ENCODE measurements at places on chromosomes 4 and X.

DNA sequence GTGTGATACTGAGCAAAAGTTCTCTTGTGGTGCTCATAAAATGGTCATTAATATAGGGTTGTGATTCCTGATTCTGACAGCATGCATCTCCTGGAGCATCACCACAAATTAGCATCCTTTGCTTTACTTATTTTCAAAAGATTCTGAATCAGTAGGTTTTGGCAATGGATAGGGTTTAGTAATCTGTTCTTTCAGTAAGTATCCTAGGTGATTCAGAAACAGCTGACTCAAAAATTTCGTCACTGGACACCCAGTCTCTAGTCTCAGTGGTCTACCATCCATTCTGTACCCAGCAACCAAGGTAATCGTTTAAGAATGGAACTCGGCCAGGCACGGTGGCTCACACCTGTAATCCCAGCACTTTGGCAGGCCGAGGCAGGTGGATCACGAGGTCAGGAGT, 4.1 kb downstream of the CBLL2 start:
- DNase-seq = no peak

DNA sequence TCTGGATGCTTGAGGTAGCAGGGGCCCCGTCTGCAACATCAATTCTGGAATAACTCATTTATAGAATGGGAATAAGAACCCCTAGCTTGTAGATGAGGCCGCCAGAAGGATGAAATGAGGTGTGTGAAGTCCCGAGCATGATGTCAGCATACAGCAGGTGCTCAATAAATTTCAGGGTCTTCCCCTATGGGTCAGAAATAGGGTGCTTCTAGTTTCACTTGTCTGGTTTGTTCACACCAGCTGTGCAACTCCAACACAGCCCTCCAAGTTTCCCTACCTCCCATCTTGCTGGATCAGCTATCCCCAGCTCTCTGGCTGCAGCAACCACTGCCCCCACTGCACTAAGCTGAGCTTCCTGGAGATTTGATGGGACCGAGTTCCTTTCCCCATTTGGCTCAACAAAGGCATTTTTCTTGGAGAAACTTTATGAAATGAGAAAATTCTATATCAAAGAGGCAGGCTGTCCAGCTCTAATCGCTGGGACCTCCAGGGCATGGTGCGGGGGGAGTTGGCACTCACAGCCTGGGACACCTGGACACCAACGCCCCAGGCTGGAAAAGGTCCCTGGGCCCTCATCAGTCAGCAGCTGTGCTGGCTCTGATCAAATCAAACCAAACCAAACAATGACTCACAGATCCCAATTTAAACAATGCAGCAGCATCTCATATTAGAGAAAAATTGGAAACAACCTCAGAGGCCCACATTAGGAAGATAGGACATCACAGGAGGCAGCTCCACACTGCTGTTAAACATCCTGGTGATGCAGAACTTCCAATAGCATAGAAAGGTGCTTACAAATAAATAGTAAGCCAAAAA, 13.3 kb downstream of the SLC2A9 start:
- DNase-seq = no peak

- no peak for DNase-seq
These were observed 114.6 kb downstream of the ARHGAP10 start for GRCh38 chr4:147846318-147847155.

DNA sequence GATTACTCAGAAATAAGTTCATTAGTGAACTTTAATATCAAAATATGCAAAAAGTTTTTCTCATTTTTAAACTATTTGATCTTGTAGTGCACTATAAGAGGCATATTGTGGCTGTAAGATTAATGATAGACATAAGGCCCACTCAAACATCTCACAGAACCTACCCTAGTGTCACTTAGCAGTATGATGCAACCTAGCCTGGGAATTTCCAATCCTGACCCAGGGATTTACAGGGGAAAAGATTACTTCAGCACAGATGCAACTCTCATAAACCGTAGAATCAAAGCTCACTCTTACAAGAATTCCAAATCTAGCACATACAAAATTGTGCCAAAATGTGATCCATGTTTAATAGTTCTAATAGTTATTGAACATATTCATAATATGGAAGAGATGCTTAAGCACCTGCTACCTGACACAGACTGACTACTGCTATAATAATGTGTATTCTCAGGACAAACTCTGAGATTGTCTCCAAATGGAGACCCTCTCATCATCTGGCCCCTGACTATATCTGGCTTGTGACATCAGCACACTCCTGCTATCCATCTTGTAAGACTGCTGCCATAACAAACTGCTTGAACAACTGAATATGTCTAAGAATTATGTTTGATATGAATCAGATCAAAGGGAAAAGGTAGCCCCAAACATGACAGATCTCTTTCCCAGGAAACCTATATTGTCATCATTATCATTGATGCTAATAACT, 271.9 kb downstream of the PABPC4L start:
- DNase-seq = no peak

GRCh38 chr4:79913581-79913980, 159.4 kb downstream of the ANTXR2 start:
- no peak for DNase-seq

DNA sequence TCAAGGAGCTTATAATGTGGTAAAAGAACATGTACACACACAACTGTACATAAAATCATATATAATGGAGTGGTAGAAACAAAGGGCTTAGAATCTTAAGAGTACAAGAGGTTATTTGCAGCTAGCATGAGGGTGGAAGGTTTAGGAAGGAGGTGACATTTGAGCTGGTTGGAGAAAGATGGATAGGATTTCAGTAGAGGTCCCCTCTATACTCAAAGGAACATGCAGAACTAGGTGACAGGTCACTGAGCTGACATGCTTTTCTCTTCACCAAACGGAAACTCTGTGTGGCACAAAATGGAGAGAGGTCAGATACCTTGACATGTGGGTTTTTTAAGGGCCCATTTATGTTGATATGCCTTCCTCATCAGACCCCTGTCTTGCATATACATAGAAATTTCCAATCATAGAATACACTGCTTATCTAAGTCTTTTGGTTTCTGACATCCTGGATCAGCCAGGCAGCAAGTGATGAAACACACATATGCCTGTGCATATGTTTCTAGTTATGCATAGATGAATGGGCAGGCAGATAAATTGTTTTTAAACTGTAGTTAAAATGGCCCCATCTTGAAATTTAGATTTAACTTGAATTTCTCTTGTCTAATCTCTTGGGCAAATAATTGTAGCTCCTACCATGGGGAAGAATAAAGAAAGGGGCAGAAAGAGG, 29.3 kb downstream of the CLCN5 start:
- no peak for DNase-seq

- no peak for DNase-seq
These were observed 62.1 kb downstream of the RHOXF2B start for GRCh38 chrX:120015145-120016067.

GRCh38 chr4:24482871-24483270, 101.5 kb downstream of the DHX15 start:
- no peak for DNase-seq

DNA sequence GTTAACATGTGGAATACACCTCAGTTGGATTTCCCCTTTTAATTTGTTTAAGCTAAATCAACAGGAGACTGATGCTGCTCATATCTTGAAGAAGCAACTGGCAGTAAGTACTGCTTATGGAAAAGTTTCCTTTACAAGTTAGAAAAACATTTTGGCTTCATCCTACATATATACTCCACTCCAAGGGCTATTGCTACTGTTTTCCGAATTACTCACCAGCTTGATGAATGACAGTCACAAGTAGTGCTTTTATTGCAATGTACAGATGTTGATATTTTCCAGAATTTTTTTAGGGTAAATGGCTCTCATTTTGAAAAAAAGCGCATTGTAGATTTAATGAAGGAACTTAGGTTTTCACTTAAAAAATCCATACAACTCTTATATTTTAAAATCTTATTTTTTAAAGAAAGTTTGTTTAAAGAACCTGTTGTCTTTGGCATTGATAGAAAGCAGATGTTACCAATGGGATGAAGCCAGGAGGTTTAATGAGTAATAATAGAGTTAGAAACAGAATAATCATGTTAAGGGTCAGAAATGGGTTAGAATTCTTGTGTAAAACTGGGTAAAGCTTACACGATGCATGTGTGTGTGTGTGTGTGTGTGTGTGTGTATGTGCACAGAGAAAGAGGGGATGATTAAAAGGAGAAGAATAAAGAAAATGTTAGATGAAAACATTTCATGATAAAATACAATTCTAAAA, 272.9 kb downstream of the CFAP299 start:
- DNase-seq = no peak

DNA sequence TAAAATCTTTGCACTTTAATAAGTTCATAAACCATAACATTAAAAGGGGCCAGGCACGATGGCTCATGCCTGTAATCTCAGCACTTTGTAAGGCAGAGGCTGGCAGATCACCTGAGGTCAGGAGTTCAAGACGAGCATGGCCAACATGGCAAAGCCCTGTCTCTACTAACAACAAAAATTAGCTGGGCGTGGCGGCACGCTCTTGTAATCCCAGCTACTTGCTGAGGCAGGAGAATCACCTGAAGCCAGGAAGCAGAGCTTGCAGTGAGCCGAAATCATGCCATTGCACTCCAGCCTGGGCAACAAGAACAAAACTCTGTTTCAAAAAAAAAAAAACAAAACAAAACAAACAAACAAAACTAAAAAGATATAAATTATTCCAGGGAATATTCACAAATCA, 595.2 kb upstream of the LCORL start:
- DNase-seq = no peak

DNA sequence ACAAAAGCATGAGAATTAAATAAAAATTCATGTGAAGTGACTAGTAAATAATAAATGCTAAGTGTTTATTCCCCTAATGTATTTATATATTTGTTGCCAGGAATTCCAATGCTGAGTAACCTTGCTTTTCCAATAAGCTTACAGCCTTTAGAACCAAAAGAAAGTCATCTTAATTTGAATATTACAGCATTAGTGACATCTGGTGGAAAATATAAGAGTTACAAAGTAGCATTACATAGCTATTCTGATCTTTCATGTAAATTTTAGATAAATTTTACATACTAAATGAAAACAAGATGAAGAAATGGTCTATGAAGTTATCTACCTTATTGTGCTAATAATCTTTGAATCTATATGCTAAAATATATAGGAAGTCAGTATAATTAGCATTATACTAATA, 10.4 kb downstream of the MAD2L1 start:
- DNase-seq = no peak

DNA sequence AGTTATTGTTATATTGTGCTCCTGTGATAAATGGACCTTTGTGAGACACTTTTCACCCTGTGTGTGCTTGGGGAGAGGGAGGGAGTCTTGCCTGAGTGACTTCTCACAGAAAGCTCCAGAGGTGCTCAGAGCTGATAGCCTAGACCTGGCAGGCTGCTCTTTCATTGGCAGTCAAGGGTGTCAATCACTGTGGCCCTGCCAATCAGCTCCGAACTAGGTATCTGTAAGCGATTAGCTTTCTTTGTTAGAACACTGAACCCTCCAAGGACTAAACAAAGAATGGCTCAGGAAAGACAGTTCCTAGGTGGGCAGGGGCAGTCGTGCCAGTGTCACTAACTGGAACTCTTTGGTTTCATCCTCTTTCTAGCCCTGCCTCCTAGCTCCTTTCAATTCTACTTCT, 2.7 kb upstream of the NALF2 start:
- DNase-seq = no peak

- no peak for DNase-seq
These were observed 172.0 kb upstream of the NOCT start for GRCh38 chr4:138843616-138844015.

GRCh38 chr4:76012388-76012801, 5.1 kb upstream of the CXCL9 start:
- DNase-seq = no peak

DNA sequence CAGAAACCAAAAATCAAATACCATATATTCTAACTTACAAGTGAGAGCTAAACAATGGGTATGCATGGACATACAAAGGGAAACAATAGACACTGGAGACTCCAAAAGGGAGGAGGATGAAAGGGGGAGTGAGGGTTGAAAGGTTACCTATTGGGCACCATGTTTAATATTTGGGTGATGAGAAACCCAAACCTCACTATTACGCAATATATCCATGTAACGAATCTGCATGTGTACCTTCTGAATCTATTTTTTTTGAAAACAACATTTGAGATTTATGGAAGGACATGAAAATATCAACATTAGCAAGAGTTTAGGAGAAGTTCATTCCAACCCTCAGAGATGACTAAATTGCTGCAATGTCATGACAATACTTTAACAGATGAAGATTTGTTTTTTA, 586.1 kb downstream of the GBA3 start:
- DNase-seq = no peak

DNA sequence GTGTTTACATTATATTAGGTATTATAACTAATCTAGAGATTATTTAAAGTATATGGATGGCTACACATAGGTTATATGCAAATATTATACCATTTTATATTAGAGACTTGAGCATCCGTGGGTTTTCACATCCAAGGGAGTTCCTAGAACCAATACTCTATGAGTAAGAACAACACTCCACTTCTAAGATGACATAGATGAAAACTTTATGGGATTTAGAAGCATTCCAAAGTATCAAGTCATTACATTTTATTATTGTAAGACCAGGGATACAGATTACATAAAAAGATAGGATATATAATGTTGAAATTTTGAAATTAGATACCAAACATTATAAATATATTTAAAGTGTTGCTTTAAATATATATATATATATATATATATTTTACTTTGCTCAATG, 207.0 kb downstream of the NAP1L3 start:
- DNase-seq = no peak

DNA sequence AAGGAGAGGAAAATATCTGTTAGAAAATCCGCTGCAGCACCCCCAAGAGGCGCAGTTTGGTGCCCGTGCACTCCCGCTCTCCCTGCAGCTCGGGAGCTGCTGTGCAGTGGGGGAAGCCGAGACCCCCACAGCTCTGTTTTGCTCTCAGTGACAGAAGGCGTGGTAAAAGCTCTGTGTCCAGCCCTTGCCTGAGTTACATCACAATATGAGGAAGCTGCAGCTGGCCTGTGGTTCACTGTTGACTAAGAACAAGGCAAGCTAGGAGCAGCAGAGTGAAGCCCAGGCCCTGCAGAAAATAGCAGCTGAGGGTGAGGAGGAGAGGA, 88.5 kb upstream of the ADRA2C start:
- DNase-seq = no peak

DNA sequence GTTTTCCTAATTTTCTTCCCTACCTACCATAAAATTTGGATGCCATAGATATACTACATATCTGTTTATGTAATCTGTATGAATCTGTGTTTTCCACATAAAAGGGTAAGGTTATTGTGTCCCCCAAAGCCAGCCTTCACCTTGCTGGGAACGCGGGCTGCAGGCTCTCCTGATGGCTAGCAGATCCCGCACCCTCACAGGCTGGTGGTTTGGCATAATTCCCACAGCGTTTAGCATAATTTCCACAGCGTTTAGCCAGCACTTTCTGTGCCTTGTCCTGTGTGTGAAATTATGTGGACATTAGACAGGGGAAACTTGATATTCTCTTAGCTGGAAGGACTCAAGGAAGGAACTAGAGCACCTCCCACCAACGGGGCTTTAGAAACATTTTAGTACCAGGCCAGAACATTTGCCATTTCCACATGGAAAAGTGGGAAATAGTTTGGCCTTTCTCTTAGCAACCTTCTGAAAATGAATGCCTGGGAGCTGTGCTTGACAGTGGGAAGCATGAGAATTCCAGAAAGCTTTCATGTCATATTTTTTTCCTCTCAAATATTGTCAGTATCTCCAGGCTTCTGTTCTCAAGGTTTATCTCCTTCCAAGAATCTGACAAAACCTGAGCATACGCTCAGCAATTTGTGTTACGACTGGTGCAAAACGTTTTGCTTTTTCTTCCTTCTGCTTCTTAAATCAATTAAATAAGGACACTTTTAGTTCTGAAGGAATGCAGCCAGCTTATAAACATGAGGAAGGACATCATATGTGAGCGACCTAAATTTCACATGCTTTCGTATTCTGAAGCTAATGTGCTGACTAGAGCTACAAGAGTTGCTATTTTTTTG, 67.9 kb downstream of the STK32B start:
- no peak for DNase-seq

- DNase-seq = no peak
These were observed 879.3 kb upstream of the SLIT2 start for GRCh38 chr4:19372390-19372789.

Data from effector CD8-positive, alpha-beta T cell (primary cell).